Activated CD4-positive, alpha-beta T cell treated with anti-CD3 and anti-CD28 coated beads, Interleukin-2, amount 50 U/mL, for 1 hour (primary cell): ENCODE measurements at places on chromosomes 12 and 14.

- DNase-seq = no peak
Measured at GRCh38 chr12:73210548-73211204, 938.5 kb downstream of the TRHDE start.

DNA sequence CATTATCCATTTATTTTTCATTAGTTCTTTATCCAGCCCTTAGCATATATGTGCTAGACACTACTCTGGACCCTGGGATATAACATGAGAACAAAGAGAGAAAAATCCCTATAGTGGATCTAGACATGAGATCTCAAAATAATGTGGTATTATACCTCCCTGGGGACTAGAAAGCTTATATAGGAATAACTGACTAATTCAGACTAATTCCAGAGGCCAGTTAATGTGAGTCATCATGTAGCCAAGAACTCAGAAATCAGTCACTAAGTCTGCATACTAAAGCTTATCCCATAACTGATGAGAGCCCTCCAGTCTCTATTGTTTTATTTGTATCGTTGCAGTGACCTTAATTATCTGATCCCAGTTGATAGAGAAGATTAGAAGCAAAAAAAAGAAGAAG is 267.1 kb upstream of the RGS6 start:
- DNase-seq = no peak

DNA sequence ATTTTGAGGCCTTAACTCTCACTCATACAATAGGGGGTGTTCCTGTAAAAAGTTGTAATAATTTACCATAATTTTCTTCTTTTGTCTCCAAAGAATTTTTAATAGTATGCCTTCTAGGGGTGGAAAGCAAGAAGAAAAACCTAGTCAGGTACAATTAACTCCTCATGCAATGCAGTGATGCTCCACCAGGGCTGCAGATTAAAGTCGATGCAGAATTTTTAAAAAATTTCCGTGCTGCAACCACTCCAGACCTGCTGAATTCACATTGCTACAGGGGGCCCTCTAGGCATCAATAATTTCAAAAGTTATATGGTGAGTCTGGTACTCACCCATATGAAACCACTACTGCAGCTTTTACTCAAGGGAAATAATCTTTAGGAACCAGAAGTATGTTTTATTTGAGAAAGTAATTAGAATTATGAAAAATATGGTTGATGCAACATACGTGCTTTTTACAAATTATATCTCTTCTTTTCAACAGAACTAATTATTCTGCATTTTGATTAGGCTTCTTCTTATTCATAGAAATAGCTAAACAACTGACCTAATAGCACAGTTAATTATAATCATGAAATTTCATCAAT is 353.2 kb downstream of the BCAT1 start:
- no peak for DNase-seq

DNA sequence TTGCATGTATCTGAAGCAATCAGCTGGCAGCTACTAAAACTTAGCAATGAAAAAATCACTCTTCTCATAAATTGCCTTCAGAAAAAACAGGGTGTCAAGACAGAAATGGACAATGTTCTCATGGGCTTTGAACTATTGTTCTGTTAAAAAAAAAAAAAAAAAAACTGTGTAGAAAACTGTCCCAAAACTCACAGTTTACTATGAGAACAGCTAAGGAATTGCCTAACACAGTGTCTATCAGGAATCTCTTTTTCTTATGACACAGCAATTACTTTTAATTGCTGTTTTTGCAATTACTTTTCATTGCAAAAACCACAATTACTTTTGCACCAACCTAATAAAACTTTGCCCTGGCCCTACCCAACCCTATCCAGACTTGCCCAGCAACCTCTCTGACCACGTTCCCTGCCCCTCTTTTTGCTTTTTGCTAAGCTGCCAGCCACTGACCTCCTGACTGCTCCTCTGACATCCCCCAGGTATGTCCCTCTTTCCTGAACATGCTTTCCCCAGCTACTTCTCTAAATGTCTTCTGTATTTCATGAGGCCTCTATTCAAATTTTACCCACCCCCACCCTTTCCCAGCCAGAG is 68.0 kb upstream of the SLCO1C1 start:
- DNase-seq = no peak

DNA sequence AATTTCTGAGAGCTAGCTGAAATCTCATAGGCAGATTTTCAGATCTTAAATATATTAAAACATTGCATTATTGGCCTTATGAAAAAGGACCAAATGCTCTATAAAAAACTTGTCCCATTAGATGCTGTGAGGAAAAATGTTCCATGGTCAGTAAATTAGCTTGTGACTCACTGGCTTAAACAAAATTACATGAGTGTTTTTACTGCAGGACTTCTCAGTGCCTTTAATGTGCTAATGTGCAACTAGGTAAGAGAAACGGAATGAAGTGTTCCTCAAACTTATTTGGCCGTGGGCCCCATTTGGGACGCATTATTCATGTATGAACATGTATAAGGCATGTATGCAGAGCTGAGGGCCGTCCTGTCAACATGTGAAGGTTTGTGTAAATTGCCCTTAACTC is 41.7 kb downstream of the MYRFL start:
- DNase-seq = no peak

DNA sequence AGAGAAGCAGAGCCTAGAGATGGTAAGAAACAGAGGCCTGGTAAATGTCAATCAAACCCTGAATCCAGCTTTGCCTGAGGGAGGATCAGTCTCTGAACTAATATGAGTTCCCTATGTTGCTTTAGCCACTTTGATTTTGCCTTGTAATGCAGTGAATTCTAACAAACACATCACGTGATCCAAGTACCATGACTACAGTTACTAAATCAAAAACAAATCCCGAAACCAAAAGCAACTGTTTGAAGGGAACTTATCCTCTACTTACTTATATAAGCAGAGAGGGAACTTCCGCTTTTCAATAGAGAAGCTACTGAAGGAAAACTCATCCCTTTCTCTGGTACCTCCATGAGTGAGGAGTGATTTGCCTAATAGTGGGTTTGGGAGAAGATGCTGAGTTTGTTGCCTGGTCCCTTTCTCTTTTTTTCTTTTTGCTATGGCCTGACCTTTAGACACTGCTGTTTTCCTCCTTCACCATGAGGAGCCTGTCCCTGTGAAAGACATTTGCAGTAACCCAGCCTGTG is 7.7 kb upstream of the PPTC7 start:
- DNase-seq = no peak

- DNase-seq = no peak
Measured at GRCh38 chr14:42323426-42323825, 716.8 kb downstream of the LRFN5 start.

DNA sequence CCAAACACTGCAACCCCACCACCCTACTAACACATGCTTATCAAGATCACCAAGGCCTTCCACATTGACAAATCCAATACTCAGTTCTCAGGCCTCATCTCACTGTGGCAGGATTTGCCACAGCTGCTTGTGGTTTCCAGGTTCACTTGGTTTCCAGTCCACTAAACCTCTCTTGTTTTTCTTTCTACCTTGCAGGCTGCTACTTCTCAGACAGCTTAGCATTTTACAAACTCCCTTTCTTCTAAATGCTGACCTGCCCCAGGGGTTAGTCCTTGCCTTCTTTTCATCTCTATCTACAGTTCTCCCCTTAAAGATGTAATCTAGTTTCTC is 84.1 kb downstream of the BCAT1 start:
- DNase-seq = no peak

DNA sequence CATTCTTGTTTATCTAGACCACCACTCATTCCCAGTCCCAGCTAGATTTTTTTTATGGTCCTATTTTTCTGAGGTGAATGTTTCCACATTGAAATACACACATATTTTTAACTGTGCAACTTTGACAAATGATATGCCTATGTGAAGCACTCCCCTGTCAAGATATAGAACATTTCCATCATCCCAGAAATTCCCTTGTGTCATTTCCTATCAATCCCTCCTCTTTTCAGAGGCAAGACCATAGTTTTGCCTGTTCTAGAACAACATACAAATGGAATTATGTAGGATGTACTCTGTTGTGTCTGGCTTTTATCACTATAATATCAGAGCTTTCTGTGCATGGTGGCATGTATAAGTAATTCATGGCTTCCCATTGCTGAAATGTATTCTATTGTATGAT is 32.7 kb downstream of the TMEM19 start:
- DNase-seq = no peak

DNA sequence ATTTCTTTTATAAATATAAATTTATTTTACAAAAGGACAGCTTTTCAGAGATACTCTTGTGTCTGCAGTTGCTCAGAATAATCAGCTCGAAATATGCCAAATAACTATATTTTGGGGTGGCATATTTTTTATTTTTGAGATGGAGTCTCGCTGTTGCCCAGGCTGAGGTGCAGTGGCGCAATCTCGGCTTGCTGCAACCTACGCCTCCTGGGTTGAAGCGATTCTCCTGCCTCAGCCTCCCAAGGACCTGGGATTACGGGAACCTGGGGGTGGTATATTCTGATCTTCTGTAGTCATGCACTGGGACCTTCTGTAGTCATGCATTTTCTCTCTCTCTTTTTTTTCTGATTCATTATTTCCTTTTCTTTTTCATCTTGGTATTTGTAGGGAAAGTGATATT is 135.0 kb upstream of the AMIGO2 start:
- DNase-seq = no peak

DNA sequence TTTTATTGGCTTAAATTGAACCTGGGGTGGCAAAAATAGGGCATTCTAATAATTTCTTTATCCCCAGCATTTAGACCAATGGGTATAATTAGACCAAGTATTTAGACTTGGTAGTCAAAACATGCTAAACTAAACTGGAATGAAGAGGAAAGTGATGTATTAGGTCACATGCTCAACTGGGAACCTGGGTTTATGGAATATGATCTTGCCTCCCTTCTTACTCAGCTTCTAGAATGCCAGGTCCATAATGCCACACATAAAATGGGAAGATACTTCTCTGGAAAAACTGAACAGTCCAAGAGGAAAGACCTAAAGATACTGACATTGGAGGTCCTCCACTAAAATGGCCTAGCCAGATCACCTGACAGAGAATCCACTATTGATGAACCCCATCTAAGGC is 6.2 kb upstream of the BIN2 start:
- DNase-seq = no peak

GRCh38 chr12:43292699-43293098 is 259.3 kb downstream of the ADAMTS20 start:
- no peak for DNase-seq

- DNase-seq = no peak
Measured at GRCh38 chr12:107553211-107553765, 132.3 kb upstream of the PWP1 start.

DNA sequence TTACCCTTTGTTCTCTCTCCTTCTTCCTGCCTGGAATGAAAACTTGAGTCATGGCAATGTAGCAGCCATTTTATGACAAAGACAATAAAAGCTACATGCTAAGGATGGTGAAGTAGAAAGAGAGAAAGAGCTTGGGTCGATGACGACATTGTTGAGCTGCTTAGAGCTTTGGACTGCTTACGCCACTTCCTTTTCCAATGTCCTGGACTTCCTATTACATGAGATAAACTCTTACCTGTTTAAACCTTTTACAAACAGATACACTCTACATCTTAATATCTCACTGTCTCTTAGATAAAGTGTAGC is 70.1 kb downstream of the PEBP1 start:
- no peak for DNase-seq

DNA sequence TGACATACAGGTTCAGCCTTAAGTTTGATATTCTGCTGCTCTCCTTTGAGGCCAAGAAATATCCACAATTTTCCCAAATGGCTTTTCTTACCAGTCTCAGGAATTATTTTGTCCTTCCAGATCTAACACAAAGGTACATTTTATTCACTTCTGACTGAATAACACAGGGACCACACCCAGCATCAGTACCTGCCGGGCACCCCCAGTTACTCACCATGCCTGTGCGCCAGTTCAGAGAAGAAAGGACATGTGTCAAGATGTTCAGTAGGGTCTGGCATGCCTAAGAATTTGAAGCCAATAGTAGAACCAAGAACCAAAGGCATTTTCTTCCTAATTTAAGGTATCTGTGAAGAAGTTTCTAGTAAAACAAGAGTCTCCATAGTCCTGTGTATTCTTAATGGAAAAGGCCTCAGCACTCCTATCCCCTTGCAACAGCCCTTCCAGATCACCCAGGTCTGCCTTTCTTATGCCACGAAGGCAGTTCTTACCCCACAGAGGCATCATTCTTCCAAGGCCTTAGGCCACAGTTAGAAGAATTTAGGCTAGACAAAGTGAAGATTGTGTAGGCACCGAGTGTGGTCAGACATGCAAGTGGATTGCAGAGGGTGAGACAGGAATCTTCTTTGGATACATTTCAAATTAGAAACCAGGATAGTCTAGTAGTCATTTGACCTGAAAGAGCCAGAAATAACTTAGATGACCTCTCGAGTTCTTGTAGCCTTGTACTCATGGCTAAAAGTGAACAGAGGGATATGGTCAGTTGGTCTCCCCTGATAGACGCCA is 140.1 kb upstream of the HIF1A start:
- no peak for DNase-seq

DNA sequence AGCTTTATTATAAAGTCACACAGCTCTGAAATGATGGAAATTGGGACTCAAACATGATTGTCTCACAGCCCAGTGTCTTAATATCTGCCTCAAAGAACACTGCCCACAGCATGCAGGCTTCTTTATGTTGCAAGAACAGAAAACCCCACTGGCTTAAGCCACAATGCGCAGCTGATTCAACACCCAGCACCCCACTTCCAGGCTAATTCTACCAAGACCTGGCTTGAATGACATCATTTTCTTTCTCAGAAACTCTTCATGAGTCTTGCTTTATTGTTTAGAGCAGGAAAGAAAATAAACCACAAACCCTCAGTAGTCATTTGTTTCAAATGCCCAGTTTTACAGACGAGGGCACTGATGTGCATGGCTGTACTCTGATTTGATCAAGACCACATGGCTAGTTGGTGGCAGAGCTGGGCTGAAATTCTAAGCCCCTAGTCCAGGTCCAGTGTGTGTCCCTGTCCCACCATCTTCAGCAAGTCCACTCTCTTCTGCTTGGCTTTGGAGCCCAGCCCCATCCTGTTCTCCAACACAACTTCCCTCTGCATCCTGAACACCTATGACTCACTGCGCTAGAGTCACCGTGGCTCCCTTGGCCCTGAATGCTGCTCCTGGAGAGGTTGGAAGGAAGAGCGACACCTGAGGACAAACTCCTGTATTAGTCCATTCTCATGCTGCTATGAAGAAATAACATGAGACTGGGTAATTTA is 50.3 kb upstream of the SRSF5 start:
- peak; percentile 13 for DNase-seq
